ENCODE measurements at places on chromosomes 2 and 18.

GRCh38 chr2:156671706-156672361, 235.7 kb downstream of the GPD2 start:
- DNase-seq = no peak

GRCh38 chr2:85215081-85215447, 81.9 kb downstream of the TCF7L1 start:
- no peak for DNase-seq

- peak; percentile 67 for DNase-seq
These were observed 70.8 kb downstream of the RAPGEF4 start for GRCh38 chr2:172806493-172806892.

DNA sequence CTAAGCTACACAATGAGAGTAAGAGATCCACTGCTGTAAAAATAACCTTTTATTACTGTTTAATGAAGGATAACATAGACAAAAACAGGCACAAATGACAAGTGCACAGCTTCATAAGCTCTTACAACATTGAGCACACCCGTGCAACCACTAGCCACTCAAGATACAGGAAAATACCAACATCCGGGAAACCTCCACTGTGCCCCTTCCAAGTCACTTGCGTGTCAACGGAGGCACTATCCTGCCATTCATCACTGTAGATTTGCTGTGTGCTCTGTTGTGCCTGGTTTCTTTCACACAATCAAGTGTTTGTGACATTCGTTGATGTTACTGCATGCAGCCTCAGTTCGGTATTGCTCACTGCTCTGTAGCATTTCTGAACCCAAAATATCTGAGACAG, 292.9 kb upstream of the MYT1L start:
- DNase-seq = no peak

GRCh38 chr2:28680657-28681056, 71.0 kb upstream of the PPP1CB start:
- DNase-seq = no peak

- DNase-seq = no peak
These were observed 85.5 kb downstream of the EPC2 start for GRCh38 chr2:148730085-148730484.

DNA sequence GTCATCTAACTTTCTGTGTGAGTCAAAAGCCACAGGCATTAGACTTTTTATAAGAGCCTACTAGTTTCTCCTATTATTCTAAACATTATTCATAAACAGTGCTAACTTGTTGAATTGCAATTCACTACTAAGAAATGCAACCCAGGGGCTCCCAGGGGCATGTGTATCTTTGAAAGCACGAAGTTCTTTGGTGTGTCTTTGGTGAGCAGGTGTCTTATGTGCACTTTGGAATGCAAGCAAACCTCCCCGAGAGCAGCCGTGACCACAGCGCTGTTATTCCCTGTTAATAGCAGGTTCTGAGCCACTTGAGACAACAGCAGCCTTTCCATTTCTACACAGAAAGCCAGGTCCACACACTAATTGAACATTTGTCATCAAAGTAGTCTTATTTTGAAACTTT, 123.5 kb downstream of the PRKRA start:
- no peak for DNase-seq

DNA sequence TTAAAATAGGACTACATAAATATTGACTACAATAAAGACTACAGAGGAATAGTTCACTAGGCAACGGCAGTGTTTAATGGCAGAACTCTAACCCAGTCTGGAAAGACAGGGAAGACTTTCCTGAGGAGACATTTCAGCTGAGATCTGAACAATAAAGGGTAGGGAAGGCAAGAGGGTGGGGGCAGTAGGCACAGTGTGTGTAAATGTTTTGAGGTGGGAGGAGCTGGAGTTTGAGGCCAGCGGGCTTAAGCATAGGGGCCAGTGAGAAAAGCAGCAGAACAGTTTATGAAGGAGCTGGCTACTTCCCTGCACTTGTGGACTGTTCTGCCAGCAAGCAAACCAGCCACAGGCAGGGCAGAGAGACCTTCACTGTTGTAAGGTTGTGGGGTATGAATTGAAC, 76.6 kb upstream of the UGP2 start:
- DNase-seq = no peak

- no peak for DNase-seq
These were observed 51.5 kb downstream of the CYP26B1 start for GRCh38 chr2:72096181-72096580.

DNA sequence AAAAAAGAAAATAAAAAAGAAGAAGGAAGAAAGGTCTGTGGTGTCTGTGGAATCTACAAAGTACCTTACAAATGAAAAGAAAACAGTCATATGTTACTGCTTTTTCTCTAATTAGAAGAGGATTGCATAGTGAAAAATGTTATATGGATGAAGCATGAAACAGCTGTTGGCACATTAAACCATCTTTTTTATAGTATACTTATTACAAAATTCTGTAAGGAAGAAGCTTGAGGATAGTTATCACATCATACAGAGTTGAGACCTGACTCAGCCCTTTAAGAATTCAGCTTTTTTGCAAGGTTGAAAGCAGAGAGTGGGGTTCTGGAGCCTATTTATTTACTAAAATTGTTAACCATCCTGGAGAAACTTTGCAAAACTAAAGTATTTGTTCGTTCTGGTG, 222.7 kb downstream of the PHLPP1 start:
- no peak for DNase-seq

DNA sequence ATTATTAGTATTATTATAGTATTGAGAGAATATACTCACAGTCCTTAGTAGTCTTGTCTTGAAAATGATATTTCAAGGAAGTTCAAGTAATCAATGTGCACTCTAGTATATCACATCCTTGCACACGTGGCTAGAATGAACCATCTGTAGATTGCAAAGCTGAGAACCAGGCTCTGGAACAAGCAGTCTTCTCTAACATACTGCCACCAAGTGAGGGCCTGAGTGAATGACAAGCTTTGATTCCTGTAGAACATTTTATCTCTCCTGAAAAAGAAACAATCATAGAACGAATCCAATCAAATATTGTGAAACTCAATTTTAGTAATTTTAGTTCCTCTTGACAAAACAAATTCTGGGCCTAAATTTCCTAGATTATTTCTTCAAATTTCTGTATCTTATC, 55.3 kb upstream of the SULT1C3 start:
- peak; percentile 69 for DNase-seq

DNA sequence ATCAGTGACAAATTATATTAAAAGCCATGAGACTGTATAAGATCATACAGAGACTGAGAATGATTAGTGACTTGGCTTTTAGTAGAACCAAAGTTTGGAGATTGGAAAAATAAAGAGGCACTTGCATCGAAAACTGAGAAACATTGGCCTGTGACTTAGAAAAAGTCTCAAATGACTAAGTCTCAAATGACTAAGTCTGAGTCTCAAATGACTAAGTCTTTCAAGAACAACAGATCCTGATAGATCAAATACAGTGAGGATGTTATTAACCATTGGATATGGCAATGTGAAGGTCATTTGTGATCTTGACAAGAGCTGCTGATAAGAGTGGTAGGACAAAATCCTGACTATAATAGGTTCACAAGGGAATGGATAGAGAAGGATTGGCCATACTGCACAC, 135.5 kb upstream of the FANCL start:
- no peak for DNase-seq

- peak; percentile 17 for DNase-seq
These were observed 797 bp downstream of the TTC32 start for GRCh38 chr2:19900931-19901441.

DNA sequence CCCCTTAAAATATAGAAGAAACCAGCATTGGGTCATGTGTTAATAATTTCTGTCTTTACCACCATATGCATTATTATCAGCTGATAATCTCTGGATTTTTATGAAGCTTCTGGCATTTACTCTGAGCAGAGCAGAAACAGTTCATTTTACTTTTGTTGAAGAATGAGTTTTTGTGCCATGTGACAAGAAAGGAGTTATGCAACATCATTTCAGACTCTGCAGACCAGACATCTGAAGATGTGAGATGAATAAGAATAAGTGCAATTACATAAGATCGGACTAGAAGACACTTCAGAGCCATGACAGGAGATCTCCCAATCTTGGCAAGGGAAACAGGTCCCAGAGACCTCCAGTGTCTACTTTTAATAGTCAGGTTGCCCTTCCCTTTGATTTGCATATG, 869.4 kb upstream of the VRK2 start:
- DNase-seq = no peak

GRCh38 chr2:82001614-82002013, 1697.1 kb upstream of the LRRTM1 start:
- DNase-seq = no peak

GRCh38 chr2:16075045-16076012, 135.0 kb downstream of the MYCN start:
- DNase-seq = no peak

GRCh38 chr2:182103526-182103925, 117.9 kb downstream of the PPP1R1C start:
- DNase-seq = peak; percentile 83

DNA sequence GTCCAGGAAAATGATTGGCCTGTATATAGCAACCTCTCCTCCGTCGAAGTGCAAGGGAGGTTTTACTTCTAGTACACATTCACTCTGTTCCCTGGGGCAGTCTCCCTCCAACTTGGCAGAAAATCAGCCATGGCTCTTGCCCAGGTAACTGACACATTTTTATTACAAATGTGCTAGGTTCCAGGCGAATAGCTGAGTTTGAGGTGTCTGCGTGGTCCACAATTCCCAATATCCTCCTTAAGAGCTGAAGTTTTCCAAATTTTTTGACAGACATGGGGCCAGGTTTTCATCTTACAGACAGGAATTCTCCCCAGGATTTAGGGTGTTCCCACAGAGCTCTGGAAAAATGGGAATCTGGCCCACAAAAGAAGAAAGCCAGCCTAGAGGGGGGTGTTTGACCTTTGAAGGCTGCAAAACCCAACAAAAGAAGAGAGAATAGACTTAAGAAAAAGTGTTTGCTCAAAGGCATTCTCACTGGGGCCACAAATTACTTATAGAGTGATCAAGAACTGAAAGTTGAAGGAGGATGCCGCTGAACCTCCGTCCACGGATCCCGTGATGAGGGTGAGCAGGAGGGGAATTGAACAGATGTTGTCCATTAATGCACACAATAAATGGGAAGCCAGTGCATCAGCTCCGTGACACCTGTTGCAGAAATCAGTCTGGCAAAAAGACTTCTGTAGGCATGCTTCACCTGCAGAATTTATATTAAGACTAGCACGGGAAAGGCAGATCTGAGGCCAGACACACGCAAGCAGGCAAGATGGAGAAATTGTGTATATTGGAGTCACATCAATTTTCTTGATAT, 242.3 kb upstream of the COPS8 start:
- DNase-seq = no peak

DNA sequence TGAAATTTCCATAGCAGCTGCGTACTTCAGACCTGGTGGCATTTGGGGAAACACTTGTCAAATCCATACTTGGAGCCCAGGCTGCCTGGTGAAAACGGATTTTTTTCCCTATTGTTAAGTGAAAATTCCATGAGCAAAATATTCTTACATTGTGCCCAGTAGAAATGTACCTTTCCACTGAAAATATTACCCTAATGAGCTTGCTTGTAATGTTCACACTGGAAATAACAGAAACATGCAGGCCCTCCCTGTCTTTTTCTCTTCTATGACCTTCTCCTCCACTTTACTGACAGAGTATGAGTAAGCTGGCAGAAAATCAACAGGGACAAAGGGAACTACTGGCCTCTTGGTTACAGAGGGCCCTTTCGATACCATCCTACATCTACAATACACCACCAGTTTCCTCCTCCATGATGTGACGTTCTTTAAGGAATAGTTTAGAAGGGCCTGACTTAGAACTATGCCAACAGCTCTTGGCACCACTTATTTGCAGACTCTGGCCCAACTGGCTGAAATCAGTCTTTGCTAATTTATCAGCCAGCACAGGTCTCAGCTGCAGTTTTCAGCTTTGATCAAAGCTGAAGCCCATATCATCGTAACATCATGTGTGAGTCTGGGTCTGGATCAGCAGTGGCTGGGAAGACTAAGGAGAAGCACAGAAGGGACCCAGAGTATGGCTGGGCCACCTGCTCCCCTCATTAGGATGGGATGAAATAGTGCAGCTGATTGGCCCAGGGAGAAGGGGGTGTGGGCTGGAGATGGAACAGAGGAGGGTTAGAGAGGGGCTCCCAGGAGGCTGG, 272.2 kb upstream of the ID2 start:
- no peak for DNase-seq

GRCh38 chr2:27798486-27798885, 27.0 kb downstream of the MRPL33 start:
- no peak for DNase-seq

GRCh38 chr2:165893556-165893955, 60.0 kb downstream of the TTC21B start:
- DNase-seq = peak; percentile 75

DNA sequence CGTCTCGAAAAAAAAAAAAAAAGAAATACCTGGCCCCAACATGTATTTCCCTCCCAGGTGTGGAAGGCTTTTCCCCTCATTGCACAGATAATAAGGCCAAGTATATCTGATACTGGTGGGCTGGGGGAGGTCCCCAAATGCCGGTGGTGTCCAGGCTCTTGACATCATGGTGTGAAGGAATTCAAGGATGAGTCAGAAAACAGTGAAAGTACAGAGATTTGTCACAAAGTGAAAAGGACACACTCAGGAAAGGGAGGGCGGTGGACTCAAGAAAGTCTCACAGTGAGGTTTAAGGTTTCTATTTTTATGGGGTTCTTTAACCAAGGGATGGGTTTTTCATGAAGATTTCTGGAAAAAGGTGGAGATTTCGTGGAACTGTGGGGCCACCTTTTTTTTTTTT, 37.8 kb upstream of the FZD5 start:
- DNase-seq = no peak

- DNase-seq = peak; percentile 68
These were observed 10.0 kb upstream of the GCA start for GRCh38 chr2:162333968-162334367.

DNA sequence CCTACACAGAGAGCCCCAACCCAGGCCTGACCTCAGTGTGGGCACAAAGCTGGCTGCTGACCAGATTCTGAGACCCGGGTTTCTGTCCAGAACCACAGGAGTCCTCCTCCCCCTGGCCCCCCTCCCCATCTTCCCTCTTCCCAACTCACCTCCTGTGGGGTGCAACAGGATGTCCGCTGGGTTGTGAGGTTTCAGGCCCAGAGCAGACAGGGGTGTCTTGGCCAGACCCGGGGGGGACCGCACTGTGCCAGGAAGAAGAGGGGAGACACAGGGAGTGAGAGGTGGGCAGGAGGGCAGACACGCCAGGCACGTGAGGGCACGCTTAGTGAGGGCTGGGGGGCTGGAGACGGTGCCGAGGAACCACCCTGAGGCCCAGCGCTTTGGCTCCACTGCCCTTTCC, 171.5 kb downstream of the TNS1 start:
- no peak for DNase-seq

DNA sequence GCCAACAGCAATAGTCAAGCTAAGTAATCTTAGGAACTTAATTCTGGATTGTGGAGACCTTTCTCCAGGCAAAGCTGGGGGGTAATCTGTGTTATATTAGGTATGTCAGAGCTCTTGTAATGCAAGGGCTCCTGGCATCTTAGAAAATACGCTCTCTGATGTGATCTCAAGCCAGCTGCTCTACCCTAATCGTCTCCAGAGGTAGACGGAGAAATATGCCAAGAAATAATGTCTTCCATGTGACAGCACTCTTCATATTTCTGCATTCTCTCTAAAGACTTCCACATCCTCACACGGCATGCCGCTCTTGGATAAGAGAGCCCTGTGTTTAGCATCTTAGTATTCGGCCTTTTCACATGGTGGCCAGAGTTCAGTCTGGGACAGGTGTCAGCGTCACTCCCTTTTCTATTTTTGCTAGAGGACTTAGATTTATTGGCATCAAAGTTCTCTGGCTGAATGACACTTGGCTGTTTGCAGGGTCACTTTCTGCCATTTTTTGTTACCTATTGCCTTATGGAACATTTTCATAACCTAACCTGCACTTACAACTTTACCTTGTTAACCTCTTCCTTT, 25.2 kb downstream of the CAPN13 start:
- no peak for DNase-seq
